Hindlimb muscle (tissue), 1 donor: ENCODE measurements at places on chromosomes 11 and 22. TPM values are rescaled to one million over a fixed set of nuclear protein-coding genes. Genes with fewer than 3 reads are reported as not detected.
A peak's percentile ranks its signal among the peaks of the same experiment; 100 is the strongest.

Gene HTR3B
- polyA plus RNA-seq: 0.09 TPM

Gene MTFP1
- polyA plus RNA-seq: 6.9 TPM

Gene OR2AG1
- not detected for polyA plus RNA-seq

- DNase-seq: no peak
These were observed 84.0 kb downstream of the DHCR7 start for GRCh38 chr11:71364176-71364671.

DNA sequence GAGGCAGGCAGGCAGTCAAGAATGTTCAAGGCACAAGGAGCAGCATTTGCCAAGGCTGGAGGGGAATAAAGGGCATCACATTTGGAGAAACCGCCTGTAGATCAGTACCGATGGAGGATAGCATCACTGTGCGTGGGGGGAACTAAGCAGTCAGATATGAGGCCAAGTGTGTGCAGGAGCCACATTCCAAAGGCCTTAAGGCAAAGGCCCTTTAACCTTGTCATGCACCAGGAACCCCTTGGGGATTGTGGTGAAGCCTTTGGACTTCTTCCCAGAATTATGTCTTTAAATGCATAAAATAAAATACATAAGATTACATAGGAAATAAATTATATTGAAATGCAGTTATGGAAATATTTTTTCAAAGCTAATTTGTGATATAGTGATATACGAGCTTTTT lies 532.1 kb downstream of the BUD13 start:
- DNase-seq: no peak

- DNase-seq: no peak
These were observed 24.3 kb downstream of the NEU3 start for GRCh38 chr11:75013051-75013450.

DNA sequence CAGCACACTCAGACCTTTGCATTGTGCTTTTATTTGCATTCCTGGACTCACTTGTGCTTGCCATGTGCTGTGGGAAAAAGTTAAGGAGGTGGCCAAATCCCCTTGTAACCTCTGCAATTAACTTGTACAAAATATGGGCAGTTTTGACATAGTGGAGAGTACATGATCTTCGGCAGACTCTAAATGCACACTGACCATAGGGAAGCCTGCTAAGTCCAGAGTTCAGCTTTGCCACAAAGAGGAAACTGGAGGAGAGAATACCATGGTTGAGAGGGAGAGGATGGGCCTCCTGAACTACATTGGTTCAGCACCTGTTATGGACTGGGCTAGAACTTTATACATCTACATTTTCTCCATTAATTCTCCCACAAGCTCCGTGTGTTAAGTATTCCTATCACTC lies 37.6 kb upstream of the CEP295 start:
- DNase-seq: no peak

DNA sequence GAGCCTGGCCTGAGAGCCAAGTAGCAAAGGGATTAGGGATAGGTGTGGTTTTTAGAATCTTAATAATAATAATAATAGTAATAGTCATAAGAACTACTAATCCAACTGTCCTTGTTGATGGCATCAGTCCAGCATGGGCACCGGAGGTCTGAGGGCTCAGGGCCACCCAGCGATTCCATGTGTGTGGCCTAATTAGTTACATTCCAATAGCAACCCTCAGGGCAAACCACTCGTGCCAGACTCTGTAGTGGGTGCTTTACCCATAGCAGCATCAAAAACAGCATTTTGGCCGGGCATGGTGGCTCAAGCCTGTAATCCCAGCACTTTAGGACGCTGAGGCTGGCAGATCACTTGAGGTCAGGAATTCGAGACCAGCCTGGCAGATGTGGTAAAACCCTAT lies 19.0 kb upstream of the MYH9 start:
- DNase-seq: no peak

DNA sequence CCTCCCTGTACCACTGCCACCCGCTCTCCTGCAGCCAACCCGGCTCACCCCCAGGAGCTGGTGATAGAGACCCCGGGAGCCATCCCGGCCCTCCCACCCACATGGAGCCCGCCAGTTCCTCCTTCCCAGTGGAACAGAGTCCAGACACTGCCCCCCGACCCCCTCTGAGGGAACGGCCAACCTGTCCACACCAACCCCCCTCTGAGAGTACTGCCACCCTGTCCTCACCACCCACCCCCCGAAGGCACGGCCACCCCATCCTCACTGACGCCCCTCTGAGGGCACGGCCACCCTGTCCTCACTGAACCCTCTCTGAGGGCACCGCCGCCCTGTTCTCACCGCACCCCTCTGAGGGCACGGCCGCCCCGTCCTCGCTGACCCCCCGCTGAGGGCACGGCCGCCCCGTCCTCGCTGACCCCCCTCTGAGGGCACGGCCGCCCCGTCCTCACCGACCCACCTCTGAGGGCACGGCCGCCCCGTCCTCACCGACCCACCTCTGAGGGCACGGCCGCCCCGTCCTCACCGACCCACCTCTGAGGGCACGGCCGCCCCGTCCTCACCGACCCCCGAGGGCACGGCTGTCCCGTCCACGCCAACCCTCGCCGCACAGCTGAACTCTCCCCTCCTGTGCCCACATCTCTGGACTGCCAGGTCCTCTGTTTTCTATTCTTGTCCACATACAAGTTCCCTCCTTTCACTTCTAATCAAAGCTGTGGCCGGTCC lies 18.0 kb downstream of the TOLLIP start:
- DNase-seq: no peak

GRCh38 chr11:36455658-36456111 lies 54.4 kb downstream of the TRAF6 start:
- peak; percentile 48 for DNase-seq

DNA sequence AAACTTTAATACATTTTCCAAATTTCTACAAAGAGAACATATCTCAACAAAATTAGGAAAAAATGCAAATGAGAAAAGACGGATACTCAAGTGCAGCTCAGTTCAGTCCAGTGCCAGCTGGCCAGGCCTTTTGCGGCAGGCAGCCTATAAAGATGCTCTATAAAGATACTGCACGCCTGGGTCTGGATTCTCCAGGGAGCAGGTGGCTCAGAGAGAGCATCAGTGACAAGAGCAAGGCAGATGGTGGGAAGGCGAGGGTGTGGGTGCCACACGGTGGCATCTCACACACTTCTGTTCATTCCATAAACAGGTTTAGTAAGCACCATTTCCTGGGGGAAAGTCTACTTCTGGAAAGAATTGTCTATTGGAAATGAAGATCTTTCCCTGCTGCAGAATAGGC lies 18.1 kb upstream of the SCN3B start:
- no peak for DNase-seq

- no peak for DNase-seq
These were observed 139.1 kb upstream of the BDNF start for GRCh38 chr11:27839226-27839913.

DNA sequence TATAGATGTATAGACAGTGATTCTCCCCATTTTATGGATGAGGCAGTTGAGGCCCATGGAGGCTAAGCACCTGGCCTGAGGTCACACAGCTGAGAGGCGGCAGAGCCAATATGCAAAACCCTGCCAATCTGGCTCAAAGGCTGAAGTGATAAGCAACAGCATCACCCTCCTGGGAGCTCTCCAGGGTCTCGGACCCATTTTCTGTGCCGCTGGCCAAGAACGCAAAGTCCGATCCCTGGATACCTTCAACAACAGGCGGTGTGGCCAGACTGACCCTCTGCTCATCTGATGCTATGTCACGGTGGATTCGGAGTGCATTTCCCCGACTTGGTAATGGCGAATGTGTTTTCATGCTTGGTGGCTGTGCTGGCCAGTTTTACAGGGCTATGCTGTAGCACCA lies 595.0 kb downstream of the TBC1D22A start:
- no peak for DNase-seq

DNA sequence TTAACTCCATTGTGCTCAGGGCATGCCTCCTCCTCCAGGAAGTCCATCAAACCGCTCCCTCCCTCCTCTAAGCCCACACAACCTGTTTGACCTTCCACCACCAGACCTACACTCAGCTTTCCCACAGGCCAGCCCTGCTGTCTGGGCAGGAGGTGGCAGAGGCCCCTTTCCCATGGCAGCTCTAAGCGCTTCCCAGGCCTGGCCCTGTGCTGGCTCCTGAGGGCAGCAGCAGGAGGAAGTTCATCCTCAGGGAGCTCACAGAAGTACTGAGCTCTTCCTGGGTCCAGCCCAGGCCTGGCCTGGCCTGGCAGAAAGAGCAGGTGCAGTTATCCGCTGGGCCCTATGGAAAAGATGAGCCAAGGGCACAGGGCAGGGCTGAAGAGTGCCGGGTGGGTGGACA lies 31.4 kb downstream of the ARAP1 start:
- DNase-seq: no peak
